ENCODE measurements at places on chromosomes 7 and 10.

- peaks cover 5% of the 10 kb centered on the region for H3K4me1 ChIP-seq
- H3K27me3 ChIP-seq, result no peaks in the 10 kb centered on the region
- no peaks in the 10 kb centered on the region for H3K36me3 ChIP-seq
- DNase-seq, result peak; percentile 50
- H3K27ac ChIP-seq, result no peak overlapping the region
- no peak overlapping the region for H3K4me3 ChIP-seq
Observed at GRCh38 chr7:116610210-116610609, 61.8 kb upstream of the MET start.

GRCh38 chr7:3285652-3286051 is 15.4 kb upstream of the SDK1 start:
- no peak overlapping the region for H3K27ac ChIP-seq
- no peak for DNase-seq
- H3K36me3 ChIP-seq, result no peaks in the 10 kb centered on the region
- no peaks in the 10 kb centered on the region for H3K4me1 ChIP-seq

GRCh38 chr10:126397640-126398382 is 9.5 kb upstream of the ADAM12 start:
- H3K36me3 ChIP-seq, result no peaks in the 10 kb centered on the region
- peaks cover 25% of the 10 kb centered on the region for H3K4me1 ChIP-seq
- H3K27ac ChIP-seq, result peak overlapping the region; percentile 94
- peak; percentile 96 for DNase-seq
- no peaks in the 10 kb centered on the region for H3K27me3 ChIP-seq
- peak overlapping the region; percentile 50 for H3K4me3 ChIP-seq

- H3K4me1 ChIP-seq, result 0 out of 2 replicates have a peak, but pooled peaks cover 10% of the 10 kb centered on the region
- H3K4me3 ChIP-seq, result no peak overlapping the region
- H3K27me3 ChIP-seq, result no peaks in the 10 kb centered on the region
- peaks cover 61% of the 10 kb centered on the region for H3K36me3 ChIP-seq
- H3K27ac ChIP-seq, result no peak overlapping the region
Observed at GRCh38 chr7:55209366-55209765, 155.8 kb upstream of the LANCL2 start.

GRCh38 chr7:149188213-149188612 is 7.1 kb upstream of the ZNF282 start:
- no peaks in the 10 kb centered on the region for H3K36me3 ChIP-seq
- H3K4me3 ChIP-seq, result no peak overlapping the region
- H3K27me3 ChIP-seq, result no peaks in the 10 kb centered on the region
- DNase-seq, result no peak

GRCh38 chr10:88886557-88886956 is 6.5 kb downstream of the STAMBPL1 start:
- H3K4me1 ChIP-seq, result peaks cover 65% of the 10 kb centered on the region
- no peaks in the 10 kb centered on the region for H3K27me3 ChIP-seq
- no peak overlapping the region for H3K27ac ChIP-seq
- no peaks in the 10 kb centered on the region for H3K36me3 ChIP-seq
- DNase-seq, result no peak
- no peak overlapping the region for H3K4me3 ChIP-seq

- H3K4me1 ChIP-seq, result peaks cover 4% of the 10 kb centered on the region
- DNase-seq, result no peak
- H3K27me3 ChIP-seq, result peaks cover 47% of the 10 kb centered on the region
- H3K36me3 ChIP-seq, result no peaks in the 10 kb centered on the region
- H3K4me3 ChIP-seq, result no peak overlapping the region
Observed at GRCh38 chr10:47059606-47060311, 148.5 kb downstream of the PTPN20 start.

DNA sequence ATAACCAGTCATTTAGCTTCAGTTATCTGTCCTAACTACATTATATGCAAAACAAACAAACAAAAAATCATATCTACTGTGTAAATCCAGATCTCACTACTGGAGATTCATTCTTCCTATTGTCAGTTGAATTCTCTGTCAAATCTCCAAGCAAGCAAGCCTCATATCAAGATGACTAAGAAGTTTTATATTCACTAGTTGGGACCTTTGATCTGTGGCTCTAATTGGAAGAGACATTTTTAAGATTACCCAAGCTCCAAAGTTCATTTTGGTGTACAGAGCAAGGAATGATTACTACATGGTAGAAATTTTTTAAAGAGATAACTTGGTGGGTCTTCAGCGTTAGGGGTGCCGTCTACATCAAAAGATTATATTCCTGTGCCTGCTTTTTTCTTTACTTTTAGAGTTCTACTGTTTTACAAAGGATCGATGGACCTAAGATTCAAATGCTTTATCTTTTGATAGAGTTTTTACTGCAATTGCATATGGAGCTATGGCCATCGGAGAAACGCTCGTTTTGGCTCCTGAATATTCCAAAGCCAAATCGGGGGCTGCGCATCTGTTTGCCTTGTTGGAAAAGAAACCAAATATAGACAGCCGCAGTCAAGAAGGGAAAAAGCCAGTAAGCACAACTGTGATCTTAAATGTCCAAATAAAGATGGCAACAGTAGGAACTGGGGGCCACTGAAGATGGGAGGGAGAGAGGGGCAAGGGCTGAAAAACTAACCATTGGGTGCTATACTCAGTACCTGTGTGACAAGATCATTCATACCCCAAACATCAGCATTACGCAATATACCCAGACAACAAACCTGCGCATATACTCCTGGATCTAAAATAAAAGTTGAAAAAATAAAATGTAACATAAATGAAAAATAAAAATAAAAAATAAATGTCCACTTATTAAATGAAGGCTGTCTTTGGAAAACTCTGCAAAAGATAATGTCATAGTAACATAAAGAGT is 47.9 kb downstream of the SP8 start:
- H3K36me3 ChIP-seq, result no peaks in the 10 kb centered on the region
- no peak overlapping the region for H3K27ac ChIP-seq
- no peaks in the 10 kb centered on the region for H3K4me1 ChIP-seq
- no peaks in the 10 kb centered on the region for H3K27me3 ChIP-seq

GRCh38 chr7:30797176-30798040 is 26.2 kb downstream of the MINDY4 start:
- H3K27me3 ChIP-seq, result no peaks in the 10 kb centered on the region
- peaks cover 52% of the 10 kb centered on the region for H3K4me1 ChIP-seq
- no peak for DNase-seq
- no peak overlapping the region for H3K4me3 ChIP-seq
- H3K27ac ChIP-seq, result no peak overlapping the region

GRCh38 chr10:132611986-132612385 is 74.4 kb downstream of the INPP5A start:
- H3K4me3 ChIP-seq, result no peak overlapping the region
- no peaks in the 10 kb centered on the region for H3K4me1 ChIP-seq
- H3K27ac ChIP-seq, result no peak overlapping the region

- H3K27ac ChIP-seq, result no peak overlapping the region
- no peak for DNase-seq
- peaks cover 4% of the 10 kb centered on the region for H3K27me3 ChIP-seq
- H3K36me3 ChIP-seq, result no peaks in the 10 kb centered on the region
Observed at GRCh38 chr7:150953061-150953997, 24.8 kb downstream of the KCNH2 start.

GRCh38 chr7:133233142-133233541 is 19.7 kb upstream of the EXOC4 start:
- H3K27ac ChIP-seq, result no peak overlapping the region
- no peak for DNase-seq
- H3K27me3 ChIP-seq, result peaks cover 18% of the 10 kb centered on the region
- no peak overlapping the region for H3K4me3 ChIP-seq
- no peaks in the 10 kb centered on the region for H3K4me1 ChIP-seq

- no peaks in the 10 kb centered on the region for H3K27me3 ChIP-seq
- H3K4me3 ChIP-seq, result no peak overlapping the region
- no peak for DNase-seq
- H3K36me3 ChIP-seq, result no peaks in the 10 kb centered on the region
Observed at GRCh38 chr7:129388333-129389098, 45.7 kb upstream of the STRIP2 start.

DNA sequence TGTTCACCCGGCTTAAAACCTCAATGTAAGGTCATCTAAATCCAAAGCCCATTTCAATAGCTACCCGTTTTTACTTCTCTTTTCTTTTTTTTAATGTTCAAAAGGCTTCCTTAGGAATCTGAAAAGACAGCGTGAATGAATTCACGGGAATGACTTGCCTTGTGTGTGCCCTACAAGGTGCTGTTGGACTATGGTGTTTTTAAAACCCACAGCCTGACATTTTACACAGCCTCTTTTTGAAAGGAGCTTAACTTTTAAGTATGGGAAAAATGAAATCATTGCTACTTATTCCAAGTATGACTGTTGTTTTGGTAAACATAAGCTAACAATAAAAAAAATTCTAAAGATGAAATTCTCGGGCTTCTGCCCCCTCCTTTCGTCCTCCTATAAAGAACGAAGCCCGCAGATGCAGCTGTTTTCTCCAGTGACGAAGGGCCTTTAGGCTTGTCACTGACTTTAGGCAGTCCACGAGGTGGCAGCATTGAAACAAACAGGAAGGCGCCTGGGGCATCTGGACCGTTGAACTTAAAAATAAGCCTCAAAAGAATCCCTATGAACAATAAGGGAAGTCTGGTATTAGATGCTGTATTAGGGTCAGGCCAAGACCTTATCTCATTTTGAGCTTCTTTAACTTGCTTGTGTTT is 141.3 kb downstream of the NRP1 start:
- DNase-seq, result peak; percentile 95
- peak overlapping the region; percentile 84 for H3K27ac ChIP-seq
- H3K36me3 ChIP-seq, result peaks cover 25% of the 10 kb centered on the region
- peaks cover 29% of the 10 kb centered on the region for H3K4me1 ChIP-seq

DNA sequence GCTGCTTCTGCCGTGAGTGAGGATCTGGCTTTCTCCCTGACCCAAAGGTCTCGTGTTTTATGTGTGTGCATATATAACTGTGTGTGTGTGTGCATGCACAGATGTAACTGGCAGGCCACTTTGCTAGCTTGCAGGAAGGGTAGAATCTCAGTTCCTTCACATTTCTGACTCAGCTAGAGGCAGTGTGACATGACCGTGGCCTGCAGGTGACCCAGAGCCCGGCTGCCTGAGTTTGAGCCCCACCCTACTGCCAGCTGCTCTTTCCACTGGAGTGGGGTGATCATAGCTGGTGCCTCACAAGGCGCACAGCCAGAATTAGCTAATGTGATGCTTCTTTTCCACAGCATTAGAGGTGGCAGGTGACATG is 9.3 kb upstream of the MYL7 start:
- no peaks in the 10 kb centered on the region for H3K4me1 ChIP-seq
- peak; percentile 55 for DNase-seq
- no peak overlapping the region for H3K4me3 ChIP-seq
- no peaks in the 10 kb centered on the region for H3K27me3 ChIP-seq
- no peaks in the 10 kb centered on the region for H3K36me3 ChIP-seq
- H3K27ac ChIP-seq, result no peak overlapping the region

- peak overlapping the region; percentile 90 for H3K4me3 ChIP-seq
- H3K27me3 ChIP-seq, result peaks cover 14% of the 10 kb centered on the region
- H3K36me3 ChIP-seq, result no peaks in the 10 kb centered on the region
Observed at GRCh38 chr7:12210179-12211053, 678 bp upstream of the TMEM106B start.

DNA sequence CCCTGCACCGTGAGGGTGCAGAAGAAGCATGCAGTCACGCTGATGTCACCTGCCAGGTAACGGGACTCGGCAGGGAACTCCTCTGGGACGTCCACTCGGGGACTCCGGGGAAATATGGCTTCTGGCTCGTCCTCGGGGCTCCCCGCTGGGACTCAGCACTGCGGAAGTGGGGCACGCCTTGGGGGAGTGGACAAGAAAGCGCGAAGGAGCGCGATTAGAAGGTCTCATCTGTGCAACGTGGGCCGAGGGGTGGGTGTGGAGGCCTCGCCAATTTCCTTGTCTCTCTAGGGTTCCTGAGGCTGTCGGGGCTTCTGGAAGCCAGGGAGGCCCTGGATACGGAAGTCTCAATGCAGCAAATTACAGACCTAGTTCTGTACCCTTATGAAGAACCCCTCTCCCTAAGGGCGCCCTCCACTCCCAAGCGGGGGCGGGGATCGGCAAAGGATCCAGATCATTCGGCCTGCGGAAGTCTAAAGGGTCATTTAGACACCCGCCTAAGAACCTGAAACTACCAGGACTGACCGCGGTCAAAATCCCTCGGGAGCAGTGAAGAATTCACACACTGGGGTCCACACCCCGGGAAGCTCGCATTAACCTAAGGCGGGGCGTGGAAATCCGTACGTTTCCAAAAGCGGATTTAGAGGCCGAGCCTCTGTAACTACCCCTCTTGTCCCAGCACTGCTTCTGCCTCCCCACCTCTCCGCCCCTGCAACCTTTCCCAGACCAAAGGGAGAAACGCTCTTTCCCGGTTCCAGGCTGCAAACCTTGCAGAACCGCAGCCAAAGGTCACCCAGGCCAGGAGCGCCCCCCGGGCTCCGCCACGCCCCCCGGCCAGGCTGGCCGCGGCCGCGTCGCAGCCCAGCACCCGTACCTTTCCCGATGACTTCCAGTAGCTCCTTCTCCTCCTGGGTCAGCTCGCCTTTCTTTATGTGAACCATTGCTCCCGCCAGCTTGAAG is 640 bp downstream of the ANKMY2 start:
- DNase-seq, result peak; percentile 81
- peaks cover 30% of the 10 kb centered on the region for H3K4me1 ChIP-seq
- peak overlapping the region; percentile 96 for H3K4me3 ChIP-seq
- no peaks in the 10 kb centered on the region for H3K27me3 ChIP-seq
- H3K36me3 ChIP-seq, result no peaks in the 10 kb centered on the region
- H3K27ac ChIP-seq, result peak overlapping the region; percentile 89

DNA sequence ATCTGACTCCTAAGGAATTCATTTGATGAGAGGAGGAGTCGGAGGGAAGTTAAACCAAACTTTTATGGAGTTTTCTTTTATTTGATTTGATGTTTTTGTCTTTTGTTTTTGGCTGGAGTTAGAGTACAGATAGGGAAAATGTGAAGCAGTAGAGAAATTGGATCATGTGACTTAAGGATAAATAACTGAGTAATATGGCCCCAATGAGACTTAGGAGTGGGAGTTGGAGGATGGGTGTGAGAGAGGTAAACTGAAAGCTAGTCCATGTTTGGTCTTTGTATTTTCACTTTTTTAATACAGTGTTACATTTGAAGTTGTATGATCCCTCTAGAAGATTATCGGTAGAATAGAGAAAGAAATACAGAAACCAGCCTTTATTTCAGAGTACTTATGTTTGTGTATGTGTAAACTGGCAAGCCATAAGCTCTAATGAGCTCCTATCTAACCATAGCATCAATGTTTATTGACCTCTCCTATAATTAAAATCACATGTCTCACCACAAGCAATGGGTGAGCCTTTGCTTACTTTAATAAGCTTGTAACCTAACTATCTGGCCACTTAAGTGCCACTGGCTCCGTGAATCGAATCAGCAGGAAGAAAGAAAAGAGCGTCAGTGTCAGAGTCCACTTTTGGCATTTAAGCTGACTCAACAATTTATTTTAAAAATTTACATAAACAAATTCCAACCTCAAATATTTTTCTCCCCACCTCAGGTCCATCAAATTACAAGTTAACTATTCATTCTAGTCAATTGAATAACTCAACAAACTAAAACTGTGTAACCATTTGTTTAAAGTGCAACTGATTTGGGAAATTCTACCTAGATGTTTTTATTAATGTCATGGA is 113.8 kb downstream of the EPDR1 start:
- no peaks in the 10 kb centered on the region for H3K36me3 ChIP-seq
- H3K4me1 ChIP-seq, result no peaks in the 10 kb centered on the region
- no peaks in the 10 kb centered on the region for H3K27me3 ChIP-seq
- DNase-seq, result no peak
- H3K27ac ChIP-seq, result no peak overlapping the region
- H3K4me3 ChIP-seq, result no peak overlapping the region

- no peaks in the 10 kb centered on the region for H3K4me1 ChIP-seq
- no peak overlapping the region for H3K4me3 ChIP-seq
- H3K27ac ChIP-seq, result no peak overlapping the region
- no peak for DNase-seq
Observed at GRCh38 chr7:1985042-1985441, 247.7 kb downstream of the MAD1L1 start.

GRCh38 chr7:73973091-73973490 is 54.9 kb upstream of the ELN start:
- H3K27ac ChIP-seq, result no peak overlapping the region
- DNase-seq, result no peak
- H3K36me3 ChIP-seq, result no peaks in the 10 kb centered on the region
- no peak overlapping the region for H3K4me3 ChIP-seq

Measured in GM23248 (cell line).